ENCODE measurements at places on chromosomes 7 and 10. TPM values are rescaled to one million over a fixed set of nuclear protein-coding genes. Genes with fewer than 3 reads are reported as not detected.

The HTR7 gene
- 1.1 TPM for polyA plus RNA-seq

The HACD1 gene
- 42.0 TPM for polyA plus RNA-seq

The HECW1 gene
- polyA plus RNA-seq, result 3.2 TPM

The C7orf33 gene
- polyA plus RNA-seq, result not detected

The LIPK gene
- polyA plus RNA-seq, result not detected

The CLDN4 gene
- 0.16 TPM for polyA plus RNA-seq

The TET1 gene
- polyA plus RNA-seq, result 2.4 TPM

The FGFBP3 gene
- 0.17 TPM for polyA plus RNA-seq

The MSRB2 gene
- 63.0 TPM for polyA plus RNA-seq

The LAMB1 gene
- polyA plus RNA-seq, result 290 TPM

Data from AG04450 (cell line).